ENCODE measurements at places on chromosomes 1 and 21. TPM values are rescaled to one million over a fixed set of nuclear protein-coding genes. Genes with fewer than 3 reads are reported as not detected.

Gene CFAP74
- total RNA-seq, result 0.62 TPM

Gene FGR
- total RNA-seq, result 6.6 TPM

Gene SLC1A7
- not detected for total RNA-seq

Gene RHCE
- 2.2 TPM for total RNA-seq

Gene IGSF5
- total RNA-seq, result 0.82 TPM

Gene CNR2
- total RNA-seq, result not detected

Gene SMIM1
- 5.7 TPM for total RNA-seq

Gene RNASEL
- 7.4 TPM for total RNA-seq

Gene SH2D1B
- total RNA-seq, result 0.62 TPM
